Stimulated activated CD4-positive, alpha-beta T cell treated with anti-CD3 and anti-CD28 coated beads, Interleukin-1b, Interleukin-23, amount 100 ng/mL, for 1 hour (primary cell): ENCODE measurements at places on chromosomes 4 and X.

- DNase-seq = no peak
Measured at GRCh38 chr4:7699031-7699430, 240.6 kb downstream of the AFAP1 start.

DNA sequence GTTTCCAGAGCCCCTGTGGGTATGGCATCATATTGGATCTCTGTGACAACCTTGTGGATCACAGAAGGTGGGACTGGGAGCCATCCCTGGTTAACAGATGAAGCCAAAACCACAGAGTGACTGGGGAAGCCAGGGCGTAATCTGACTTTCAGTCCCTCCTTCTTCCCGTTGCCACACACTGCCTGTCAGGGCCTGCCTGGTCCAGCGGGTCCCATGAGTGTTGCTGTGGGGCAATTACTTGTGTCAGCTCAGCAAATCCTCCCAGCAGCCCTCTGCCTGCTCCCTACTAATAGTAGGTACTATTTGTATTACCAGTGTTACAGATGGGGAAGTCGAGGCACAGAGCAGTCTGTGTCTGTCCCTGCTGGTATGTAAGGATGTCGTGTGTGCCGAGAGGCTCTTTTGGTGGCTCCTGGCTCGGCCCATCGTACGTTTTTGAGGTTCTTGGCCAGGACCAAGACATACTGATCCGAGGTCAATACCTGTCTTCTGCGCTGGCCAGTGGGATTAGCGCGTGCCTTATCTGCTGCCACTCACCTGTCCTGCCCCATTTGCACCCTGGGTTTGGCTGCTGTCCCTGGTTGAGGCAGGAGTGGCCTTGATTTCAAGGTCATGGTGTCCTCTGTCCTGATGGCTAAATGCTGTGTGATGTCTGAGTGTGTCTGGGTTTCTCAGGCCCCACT is 5.7 kb downstream of the NSG1 start:
- DNase-seq = no peak

DNA sequence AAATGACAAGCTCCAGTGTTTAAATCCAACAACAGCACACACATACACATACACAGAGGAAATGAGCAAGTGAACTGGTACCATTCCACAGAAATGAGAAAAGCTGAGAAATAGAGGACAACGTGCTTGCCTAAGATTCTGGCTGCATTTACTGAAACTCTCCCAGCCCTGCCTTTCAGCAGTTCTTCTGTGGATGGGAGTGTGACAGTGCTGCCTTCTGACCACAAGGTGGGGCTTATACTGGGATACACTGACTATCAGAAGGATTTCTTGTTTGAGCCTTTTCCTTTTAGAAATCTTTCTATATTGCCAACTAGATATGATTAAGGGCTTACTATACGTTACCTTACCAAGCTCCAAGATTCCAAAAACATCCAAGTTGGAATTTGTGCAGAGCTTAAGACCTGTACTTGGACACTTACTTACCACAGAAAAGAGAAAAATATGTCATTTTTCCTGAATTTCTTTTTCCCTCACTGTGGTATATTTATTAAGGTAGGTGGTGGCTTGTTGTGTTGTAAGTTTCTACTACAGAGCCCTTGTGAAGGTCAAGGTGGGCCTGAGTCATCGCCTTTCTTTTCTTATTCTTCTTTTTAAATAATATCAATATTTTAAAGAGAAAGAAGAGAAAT is 10.7 kb upstream of the CXCL8 start:
- no peak for DNase-seq

DNA sequence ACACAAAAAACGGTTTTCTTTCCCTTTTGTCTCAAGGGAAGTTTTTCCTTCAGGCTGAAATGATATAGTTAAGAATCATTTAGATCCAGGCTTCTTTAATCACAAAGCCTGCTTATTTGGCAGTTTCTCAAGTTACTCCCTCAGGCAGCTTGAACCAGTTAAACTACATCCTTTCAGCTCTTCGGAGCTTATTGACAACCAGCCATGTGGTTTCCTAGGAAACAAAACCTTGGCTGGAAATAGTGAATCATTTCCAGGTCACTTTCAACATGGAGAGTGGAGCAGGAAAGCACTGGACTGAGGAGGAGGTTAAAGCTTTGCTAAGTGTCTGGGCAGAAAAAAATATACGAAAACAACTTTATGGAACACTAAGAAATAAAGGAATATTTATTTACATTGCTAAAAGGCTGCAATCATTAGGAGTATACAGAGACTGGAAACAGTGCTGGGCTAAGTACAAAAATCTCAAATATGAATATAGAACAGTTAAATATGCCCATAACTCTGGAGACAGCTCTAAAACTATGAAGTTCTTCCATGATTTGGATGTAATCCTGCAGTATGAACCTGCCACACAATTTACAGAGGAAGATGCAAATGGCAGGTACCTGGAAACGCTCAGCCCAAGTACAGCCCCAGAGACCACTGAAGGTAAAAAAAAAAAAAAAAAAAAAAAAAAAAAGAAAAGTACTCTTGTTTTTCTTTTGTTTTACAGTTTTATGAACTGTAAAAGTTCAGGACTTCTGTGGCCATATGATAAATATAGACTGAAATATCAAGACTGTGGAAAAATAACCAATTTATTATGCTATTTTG is 23.2 kb upstream of the AASDH start:
- DNase-seq = no peak
